ENCODE measurements at places on chromosomes 2 and 18. TPM values are rescaled to one million over a fixed set of nuclear protein-coding genes. Genes with fewer than 3 reads are reported as not detected.

- ATAC-seq = peak; percentile 30
These were observed 123.0 kb upstream of the PKDCC start for GRCh38 chr2:41924709-41925408.

DNA sequence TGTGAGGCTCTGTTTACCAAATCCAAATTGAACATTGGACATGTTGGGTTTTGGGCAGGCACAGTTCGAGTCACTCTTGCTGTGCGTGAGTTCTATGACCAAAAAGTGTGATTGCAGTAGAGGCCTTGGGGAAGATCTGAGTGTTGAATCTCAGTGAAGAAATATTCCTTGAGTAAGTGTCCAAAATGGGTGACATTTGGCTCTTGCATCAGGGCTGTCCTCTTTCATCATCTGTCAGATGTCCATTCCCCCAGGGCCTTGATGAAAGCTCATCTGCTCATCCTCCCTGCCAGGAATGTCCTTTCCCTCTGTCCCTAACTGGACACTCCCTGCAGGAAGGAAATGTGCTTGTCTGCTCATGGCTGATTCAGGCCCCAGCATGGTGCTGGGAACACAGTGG, 6.4 kb upstream of the SFTPB start:
- no peak for ATAC-seq

DNA sequence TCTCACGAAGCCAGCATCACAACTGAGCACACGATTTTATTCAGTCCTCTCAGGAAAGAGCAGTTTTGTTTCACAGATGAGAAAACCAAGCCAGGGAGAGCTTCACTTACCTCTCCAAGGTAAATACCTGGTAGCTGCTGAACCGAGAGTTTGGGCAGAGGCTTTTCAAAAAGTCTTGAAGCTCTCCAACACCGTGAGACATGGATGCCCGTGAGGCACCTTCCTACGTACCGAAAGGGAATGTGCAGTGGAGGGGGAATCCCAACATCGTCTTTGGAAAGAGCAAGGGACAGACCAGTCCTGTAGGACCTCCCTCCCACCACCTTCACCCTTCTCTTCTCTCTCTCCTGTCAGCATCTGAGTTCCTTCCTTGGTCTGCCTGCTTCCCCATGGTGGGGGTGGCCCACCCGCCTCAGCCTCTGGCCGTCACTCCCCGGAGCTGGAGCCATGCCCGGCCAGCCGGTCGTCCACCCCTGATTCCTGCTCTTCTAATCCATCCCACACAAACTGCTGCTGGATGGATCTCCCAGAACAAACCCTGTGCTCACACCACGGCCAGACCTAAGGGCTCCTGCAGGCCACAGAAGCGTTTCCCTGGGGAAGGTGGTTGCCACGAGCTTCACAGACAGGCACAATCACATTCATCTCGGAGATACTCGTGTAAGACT, 97.3 kb upstream of the SNTG2 start:
- no peak for ATAC-seq

The GAL3ST2 gene
- not detected for total RNA-seq

GRCh38 chr18:78641689-78642231, 337.9 kb upstream of the SALL3 start:
- ATAC-seq = no peak

DNA sequence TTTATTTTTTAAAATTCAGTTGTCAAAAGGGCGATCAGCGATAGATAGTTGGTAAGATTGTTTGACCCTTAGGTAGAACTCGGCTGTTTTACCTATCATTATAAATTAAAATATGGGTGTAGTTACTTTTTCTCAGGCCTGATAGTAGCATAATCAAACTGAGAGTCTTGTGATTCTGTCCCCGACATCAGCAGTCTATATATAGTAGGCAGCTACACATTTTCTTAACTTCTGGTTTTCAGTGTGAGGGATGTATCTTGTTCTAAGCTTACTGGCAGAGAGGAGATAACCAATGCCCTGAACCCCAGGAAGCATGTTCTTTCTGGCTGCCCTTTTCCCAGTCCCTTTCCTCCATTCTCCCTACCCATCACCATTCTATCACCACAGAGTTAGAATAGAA, 56.6 kb downstream of the XRCC5 start:
- no peak for ATAC-seq

All from esophagus mucosa (tissue), 1 donor.